NK-92 treated with Interleukin-12 subunit alpha and Interleukin-12 subunit beta, amount 100 ng/mL, for 24 hours (cell line): ENCODE measurements at places on chromosomes 12 and 14.

- no peak for DNase-seq
These were observed 167.2 kb upstream of the CNTN1 start for GRCh38 chr12:40525054-40525453.

DNA sequence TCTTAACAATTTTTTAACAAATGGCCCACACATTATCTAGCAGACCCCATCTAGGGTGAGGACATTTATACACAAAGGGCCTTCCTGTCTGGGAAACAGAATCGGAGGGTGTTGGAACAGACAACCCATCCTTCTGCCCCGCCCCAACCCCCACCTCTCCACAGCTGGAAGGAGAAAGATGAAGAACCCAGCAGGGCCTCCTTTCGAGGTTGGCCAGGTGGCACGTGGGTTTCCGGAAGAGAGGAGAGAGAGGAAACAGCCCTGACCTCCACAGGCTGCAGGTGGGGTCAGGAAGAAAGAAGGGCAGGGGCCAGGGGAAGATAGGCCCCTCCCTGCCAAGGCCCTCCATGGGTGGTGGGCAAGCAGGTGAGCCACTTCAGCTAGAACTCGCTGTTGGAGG lies 57.2 kb downstream of the LRRC74A start:
- DNase-seq: no peak

DNA sequence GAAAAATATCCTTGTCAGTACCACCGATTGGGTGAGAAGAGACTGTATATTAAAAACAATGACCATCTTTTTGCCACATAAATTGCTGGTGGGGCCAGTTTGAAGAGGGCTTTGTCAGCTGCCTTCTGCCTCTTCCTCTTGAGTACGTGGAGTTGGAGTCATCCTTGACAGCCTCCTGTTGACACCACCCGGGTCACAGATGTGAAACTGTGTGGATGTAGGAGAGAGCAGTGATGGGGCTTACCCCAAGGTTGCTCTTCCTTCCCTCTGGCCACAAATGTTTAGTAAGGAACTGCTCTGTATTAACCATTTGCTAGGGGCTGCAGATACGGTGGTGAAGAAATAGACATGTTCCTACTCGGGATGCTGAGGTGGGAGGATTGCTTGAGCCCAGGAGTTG lies 12.2 kb downstream of the PTPN11 start:
- DNase-seq: no peak

- DNase-seq: no peak
These were observed 206.9 kb upstream of the AMIGO2 start for GRCh38 chr12:47286676-47287075.

DNA sequence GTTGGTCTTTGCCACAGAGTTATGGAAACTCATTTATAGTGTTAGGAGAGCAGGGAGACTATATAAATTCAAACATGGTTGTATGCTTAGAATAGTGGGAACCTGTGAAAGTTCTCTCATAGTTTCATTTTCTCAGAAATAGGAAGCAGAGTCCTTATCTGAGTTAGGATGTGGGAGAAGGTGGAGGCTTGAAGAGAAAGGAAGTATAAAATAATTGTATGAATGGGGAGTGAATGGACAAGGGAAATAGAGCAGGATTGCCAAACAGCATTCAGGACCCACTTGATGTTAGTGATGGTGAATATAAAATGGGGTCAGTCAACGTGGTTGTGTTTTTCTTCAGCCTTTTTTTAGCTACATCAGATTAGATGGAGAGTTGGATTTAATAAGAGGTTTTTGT lies 34.0 kb upstream of the TPH2 start:
- no peak for DNase-seq

GRCh38 chr12:114882083-114882482 lies 198.1 kb upstream of the TBX3 start:
- no peak for DNase-seq

- DNase-seq: no peak
These were observed 13.3 kb downstream of the KIF26A start for GRCh38 chr14:104151566-104152245.

GRCh38 chr14:100816950-100817901 lies 8.7 kb upstream of the MEG3 start:
- DNase-seq: no peak

GRCh38 chr12:57765003-57765697 lies 1.7 kb downstream of the CYP27B1 start:
- DNase-seq: no peak

DNA sequence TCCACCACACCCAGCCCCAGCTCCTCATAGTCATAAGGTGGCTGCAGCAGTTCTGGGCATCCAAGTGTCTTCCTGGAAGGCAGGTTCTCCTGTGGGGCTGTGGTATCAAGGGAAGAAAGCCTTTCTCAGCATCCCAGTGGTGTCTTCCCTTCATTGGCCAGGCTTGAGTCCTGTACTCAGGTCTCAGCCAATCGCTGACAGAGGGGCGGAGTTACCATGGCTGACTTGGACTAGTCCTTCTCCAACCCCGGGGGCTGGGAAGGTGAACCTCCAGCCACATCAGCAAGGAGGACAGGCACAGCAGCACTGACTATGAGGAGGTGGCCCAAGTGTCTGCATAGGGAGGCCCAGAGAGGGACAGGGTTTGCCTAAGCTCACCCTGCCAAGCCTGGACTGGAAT lies 64.0 kb upstream of the SLC24A4 start:
- no peak for DNase-seq

GRCh38 chr14:34036319-34036766 lies 85.5 kb upstream of the EGLN3 start:
- no peak for DNase-seq

GRCh38 chr12:83468988-83469908 lies 782.5 kb downstream of the TMTC2 start:
- DNase-seq: no peak

DNA sequence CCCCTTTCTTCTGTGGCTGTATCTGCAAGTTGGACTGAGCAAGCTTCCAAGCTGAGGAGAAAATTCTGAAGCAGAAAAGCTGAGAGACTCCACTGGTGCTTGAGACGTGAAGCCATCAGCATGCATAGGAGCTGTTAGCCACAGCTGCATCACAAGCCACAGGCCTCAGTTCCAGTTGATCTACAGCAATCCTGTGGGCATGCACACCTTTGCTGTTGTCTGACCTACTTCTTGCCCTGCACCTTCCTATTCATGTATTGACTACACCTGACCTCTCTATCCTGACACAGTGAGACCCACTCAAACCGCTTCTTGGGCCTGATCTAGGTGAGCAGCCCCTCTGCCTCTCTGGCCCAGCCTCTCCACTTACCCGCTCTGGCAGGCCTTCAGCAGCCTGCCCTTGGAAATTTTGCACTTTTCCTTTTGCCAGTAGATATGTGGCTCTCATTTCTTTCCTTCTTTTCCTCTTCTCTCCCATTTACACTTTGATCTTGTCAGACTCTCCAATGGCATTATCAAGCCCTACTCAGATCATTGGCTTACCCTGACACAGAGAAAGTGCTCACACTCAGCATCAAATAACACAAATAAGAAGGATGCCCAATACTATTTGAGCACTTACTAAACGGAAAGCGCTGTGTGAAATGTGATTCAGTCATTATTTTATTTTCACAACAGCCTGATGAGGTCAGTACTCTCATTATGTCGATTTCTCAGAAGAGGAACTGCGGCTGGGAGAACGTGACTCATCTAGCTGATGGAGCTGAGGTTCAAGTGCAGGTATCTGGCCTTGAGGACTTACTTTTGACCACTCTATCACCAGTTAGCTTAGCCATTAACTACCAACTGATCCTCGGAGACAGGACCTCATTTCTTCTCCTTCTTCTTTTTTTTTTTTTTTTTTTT lies 21.9 kb upstream of the PTGR2 start:
- peak; percentile 62 for DNase-seq

- DNase-seq: no peak
These were observed 124.8 kb downstream of the TMEM132D start for GRCh38 chr12:129779033-129779432.

GRCh38 chr12:94191023-94191422 lies 42.6 kb downstream of the PLXNC1 start:
- DNase-seq: no peak

GRCh38 chr12:67562513-67563287 lies 85.8 kb upstream of the DYRK2 start:
- DNase-seq: no peak

DNA sequence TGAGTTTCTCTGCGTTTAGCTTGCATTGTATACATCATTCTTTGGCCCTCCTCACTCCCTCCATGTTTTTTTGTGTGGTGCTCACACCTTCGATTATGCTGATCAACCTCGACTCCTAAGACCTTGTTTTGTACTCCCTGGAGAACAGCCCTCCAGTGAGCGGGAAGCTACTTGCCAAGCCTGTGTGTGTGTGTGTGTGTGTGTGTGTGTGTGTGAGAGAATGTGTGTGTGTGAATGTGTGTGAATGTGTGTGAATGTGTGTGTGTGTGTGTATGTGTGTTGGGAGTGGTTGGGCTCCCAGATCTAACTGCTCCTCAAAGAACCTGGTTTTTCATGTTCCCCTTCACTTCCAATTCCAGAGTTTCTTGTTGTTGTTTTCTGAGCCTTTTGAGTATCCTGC lies 6.0 kb downstream of the NYNRIN start:
- no peak for DNase-seq

- peak; percentile 10 for DNase-seq
These were observed 8.8 kb upstream of the GNPTAB start for GRCh38 chr12:101839324-101840283.

DNA sequence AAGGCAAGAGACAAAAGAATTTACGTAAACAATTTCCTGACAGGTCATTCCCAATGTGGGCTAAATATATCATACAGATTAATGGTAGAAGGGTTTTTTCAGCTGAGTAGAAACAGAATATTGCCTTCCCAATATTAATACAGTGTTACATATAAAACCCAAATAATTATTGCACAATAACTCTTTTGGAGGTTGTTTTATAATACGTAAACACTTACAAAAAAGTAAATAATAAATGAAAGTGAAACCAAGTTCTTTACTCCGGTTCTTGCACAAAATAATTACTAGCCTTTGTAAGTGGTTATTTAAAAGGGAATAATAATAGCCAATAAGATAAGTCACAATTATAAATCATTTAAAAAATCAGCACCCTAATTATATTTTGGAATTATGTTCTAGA lies 118.6 kb upstream of the SSTR1 start:
- DNase-seq: no peak

- no peak for DNase-seq
These were observed 319.5 kb downstream of the FUT8 start for GRCh38 chr14:65731933-65732506.

DNA sequence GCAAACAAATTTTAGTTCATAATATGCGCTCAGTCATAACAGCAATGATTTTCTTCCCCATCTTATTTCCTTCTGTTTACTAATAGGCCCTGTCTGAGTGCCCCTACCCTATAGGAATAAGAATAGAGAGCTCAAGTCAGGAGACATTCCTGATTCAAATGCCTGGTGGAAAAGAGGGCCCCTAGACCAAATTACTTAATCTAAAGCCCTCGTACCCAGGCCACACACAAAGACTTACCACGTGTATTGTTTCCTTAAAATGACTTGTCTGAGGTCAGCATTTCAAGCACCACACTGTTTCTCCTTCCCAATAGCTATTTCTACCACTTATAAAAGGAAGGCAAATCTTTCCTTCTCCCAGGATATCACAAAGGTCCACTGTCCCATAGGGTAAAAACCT lies 314.9 kb upstream of the TMTC1 start:
- no peak for DNase-seq

DNA sequence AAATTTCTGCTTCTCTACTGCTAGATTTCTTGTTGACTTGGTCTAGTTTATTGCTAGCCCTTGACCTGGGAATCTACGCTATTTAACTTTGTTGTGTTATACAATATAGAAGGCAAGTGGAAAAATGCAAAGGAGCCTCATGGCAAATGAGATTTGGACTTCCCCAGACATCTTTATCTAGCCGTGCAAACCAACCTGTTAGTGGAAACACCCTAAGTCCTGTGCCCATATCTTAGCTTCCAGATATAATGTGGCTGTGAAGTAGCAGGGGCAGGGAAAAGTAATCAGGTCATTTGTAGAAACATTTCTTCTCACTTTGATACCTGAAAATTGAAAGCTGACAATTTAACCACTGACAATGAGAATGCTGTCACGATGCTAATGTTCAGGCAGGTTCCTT lies 90.7 kb upstream of the ATP2B1 start:
- DNase-seq: no peak

DNA sequence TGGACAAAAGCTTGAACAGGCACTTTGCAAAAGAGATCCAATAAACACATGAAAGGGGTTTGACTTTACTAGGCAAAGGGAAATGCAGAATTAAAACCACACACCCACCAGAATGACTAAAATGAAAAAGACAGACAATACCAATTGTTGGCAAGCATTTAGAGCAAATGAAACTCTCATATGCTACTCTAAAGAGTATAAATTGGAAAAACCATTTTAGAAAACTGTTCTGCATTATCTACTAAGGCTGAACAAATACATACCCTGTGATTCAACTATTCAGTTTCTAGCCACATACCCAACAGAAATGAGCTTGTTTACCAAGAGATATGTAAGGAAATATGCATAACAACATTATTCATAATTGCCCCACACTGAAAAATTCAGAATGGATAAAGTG lies 8.5 kb upstream of the IL22 start:
- no peak for DNase-seq

GRCh38 chr12:115449526-115449925 lies 765.6 kb upstream of the TBX3 start:
- DNase-seq: no peak

- no peak for DNase-seq
These were observed 832.8 kb downstream of the FSCB start for GRCh38 chr14:43674273-43674672.

DNA sequence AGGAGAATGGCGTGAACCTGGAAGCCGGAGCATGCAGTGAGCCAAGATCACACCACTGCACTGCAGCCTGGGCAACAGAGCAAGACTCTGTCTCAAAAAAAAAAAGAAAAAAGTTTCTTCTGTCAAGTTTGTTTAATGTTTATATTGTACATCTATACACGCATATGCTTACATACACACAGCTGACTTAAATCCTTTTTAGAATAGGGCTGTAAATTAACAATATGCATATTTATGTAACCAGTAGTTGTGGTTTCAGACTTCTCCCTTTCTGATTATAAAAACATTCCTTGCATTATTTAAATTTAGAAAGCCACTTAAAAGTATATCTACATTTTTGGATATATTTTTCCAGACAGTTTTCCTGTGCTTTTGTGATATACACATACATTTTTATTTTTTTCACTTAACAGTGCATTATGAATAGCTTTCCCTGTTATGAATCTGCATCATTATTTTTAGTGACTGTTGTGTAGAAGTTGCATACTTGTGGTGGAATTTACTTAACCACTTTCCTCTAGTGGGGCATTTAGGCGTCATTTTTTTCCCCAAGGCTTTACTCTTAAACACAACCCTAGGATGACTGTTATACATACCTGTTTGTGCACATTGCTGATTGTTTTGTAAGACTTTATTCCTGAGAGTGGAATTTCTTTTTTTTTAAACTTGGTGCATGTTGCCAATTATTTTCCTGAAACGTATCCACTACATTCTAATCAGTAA lies 29.4 kb downstream of the POLR3B start:
- DNase-seq: no peak
